ENCODE measurements at places on chromosomes 4 and X.

DNA sequence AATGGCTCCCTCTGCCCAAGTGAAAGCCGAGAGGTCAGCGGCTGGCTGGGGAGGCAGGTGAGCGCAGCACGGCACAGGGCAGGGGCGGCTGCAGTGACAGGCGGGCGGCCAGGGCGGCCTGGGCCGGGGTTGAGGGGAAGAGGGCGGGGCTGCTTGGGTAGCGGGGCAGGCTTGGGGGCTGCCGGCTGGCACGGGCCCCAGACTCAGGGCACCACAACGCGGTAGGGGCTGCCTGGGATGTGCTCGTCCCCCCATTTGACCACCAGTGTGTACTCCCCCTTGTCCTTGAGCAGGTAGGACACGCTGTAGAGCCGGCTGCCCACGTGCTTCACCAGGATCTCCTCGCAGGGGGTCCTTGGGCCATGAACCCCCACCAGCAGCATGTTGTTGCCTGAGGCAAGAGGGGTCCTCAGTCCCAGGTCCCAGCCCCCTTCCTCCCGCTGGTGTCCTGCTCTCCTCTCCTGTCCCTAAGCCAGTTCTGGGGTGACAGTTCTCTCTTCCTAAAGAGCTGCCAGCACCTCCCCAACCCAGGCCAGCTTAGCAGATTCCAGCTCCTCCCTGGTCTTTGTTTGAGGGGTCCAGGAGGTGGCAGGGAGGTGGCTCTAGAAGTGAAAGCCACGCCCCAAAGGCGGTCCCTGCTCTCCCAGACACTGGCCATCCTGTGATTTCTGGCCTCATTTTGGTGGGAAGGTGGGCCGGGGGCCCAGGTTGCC is 25.6 kb downstream of the FLNA start:
- H3K36me3 ChIP-seq = peaks cover 24% of the 10 kb centered on the region
- peak overlapping the region; percentile 83 for H3K27ac ChIP-seq
- no peak overlapping the region for H3K4me3 ChIP-seq
- DNase-seq = no peak

DNA sequence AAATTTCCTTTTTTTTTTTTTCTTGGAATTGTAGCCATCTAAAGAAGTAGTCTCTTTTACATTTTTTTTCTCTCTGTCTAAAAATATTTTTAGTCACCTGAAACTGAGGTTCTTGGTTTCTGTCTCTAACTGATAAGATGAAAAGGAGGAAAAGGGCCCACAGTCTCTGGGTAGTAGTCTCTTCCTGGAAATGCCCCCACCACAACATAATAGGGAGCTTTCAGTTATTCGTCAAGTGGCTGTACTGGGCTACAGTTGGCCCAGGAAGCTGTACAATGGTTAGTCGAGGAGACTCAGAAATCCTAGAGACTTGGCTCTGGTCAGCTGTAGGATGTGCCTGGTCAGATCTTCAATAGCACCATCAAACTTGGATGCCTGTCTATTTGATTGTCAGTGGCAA is 163.4 kb downstream of the ACTRT1 start:
- no peaks in the 10 kb centered on the region for H3K36me3 ChIP-seq
- H3K27ac ChIP-seq = no peak overlapping the region
- H3K27me3 ChIP-seq = no peaks in the 10 kb centered on the region

GRCh38 chrX:41339148-41339547 is 5.2 kb downstream of the DDX3X start:
- H3K4me3 ChIP-seq = peak overlapping the region; percentile 64
- no peak for DNase-seq
- peaks cover 7% of the 10 kb centered on the region for H3K27me3 ChIP-seq

- H3K27ac ChIP-seq = no peak overlapping the region
- no peaks in the 10 kb centered on the region for H3K4me1 ChIP-seq
- DNase-seq = no peak
- no peaks in the 10 kb centered on the region for H3K27me3 ChIP-seq
- no peaks in the 10 kb centered on the region for H3K36me3 ChIP-seq
These were observed 42.4 kb downstream of the SPATA18 start for GRCh38 chr4:52093466-52093865.

DNA sequence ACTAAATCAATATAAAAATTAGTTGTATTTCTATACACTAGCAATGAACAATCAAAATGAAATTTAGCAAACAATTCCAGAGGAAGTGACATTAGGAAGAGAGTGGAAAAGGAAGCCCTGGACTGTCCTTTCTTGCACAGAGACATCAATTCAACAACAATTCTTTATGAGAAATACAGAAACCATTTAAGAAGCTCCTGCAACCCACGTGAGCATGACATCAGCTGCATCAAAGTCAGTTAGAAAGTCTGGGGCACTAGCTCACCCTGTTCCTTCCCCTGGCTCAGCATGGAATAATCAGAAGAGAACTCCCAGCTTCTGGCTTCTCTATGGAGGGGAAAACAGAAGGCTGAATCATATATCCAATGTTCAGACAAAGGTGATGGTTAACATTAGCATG is 48.6 kb upstream of the STARD8 start:
- H3K27ac ChIP-seq = no peak overlapping the region
- no peaks in the 10 kb centered on the region for H3K4me1 ChIP-seq
- no peaks in the 10 kb centered on the region for H3K27me3 ChIP-seq

All from activated naive CD4-positive, alpha-beta T cell treated with anti-CD3 and anti-CD28 coated beads, Interleukin-2, amount 10 ng/mL, durations not matched to agents 7 days and 5 days (primary cell).